ENCODE measurements at places on chromosomes 2 and 18.

GRCh38 chr2:3051266-3051665, 326.4 kb downstream of the EIPR1 start:
- DNase-seq = no peak

GRCh38 chr2:42841344-42841743, 49.0 kb upstream of the HAAO start:
- DNase-seq = no peak

GRCh38 chr2:241009601-241010530, 11.4 kb downstream of the SNED1 start:
- no peak for DNase-seq

GRCh38 chr2:183998797-183999190, 599.5 kb upstream of the ZNF804A start:
- no peak for DNase-seq

GRCh38 chr2:170377500-170378207, 199.7 kb downstream of the MYO3B start:
- no peak for DNase-seq

DNA sequence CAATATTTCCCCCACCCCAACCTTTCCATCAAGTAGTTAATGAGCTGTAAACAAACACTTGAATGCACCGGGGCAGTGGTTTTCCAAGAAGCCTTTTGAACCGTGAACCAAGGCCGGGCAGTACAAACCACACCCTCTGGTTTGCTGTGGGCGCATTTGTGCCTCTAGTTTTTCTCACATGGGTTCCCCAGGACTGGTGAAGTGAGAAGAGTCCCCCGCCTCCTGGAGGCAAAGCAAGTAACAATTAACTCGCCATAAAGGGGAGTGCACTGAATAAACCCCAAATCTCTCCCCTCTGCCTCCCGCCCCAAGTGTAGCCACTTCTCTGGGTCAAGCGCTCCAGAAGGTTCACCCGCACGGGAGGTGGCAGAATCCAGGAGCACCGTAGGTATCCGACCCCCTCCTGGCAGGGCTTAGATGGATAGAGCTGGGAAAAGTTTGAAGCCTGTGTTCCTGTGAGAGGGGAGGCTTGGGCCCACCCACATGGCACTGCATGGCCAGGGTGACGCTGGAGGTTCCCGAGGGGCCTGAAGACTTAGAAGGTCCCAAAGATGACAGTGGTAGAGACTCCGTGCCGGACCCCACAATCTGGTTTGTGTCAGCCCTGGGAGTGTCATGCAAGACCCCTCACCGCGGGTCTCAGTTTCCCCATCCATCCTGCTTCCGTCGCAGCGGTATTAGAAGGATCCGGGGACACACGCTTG, 182.2 kb downstream of the SMAD2 start:
- DNase-seq = no peak

- no peak for DNase-seq
These were observed 174.6 kb upstream of the PID1 start for GRCh38 chr2:229445501-229446211.

- no peak for DNase-seq
These were observed 150.6 kb downstream of the MYCN start for GRCh38 chr2:16090650-16091575.

DNA sequence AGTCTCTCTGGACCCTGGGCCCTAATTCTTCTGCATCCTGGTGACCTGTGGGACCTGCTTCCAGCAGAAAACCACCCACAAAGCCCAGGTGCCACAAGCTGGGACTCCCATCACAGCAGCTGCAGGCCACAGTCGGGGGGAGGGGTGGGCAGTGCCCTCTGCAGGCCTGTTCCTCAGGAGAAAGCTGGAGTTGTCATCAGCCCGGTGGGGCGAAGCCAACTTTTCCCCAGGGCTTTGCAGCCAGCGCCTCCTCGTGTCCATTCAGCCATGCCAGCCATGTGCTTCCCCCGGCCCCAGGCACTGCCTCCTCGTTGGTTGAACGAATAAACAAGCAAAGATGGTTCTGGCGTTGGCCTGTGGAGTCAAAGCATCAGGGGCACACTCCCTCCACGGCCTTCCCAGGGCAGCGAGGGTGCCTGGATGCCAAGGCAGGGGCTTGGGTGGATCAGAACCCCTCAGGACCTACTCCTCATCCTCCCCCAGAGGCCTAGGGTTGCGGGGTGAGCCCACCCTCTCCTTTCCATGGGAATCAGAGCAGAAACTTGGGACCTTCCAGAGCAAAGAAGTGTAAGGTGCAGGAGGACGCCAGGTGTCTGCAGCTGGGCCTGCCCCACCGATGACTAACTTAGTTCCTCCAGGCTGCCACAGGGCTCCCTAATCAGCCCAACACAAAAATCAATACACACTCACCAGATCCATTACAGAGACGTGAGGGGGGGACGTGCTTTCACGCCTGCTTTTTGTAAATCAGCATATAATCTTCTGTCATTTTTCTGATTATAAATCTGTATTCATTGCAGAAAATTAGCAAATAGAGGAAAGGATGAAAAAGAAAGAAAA, 75.7 kb upstream of the RAB6C start:
- no peak for DNase-seq

DNA sequence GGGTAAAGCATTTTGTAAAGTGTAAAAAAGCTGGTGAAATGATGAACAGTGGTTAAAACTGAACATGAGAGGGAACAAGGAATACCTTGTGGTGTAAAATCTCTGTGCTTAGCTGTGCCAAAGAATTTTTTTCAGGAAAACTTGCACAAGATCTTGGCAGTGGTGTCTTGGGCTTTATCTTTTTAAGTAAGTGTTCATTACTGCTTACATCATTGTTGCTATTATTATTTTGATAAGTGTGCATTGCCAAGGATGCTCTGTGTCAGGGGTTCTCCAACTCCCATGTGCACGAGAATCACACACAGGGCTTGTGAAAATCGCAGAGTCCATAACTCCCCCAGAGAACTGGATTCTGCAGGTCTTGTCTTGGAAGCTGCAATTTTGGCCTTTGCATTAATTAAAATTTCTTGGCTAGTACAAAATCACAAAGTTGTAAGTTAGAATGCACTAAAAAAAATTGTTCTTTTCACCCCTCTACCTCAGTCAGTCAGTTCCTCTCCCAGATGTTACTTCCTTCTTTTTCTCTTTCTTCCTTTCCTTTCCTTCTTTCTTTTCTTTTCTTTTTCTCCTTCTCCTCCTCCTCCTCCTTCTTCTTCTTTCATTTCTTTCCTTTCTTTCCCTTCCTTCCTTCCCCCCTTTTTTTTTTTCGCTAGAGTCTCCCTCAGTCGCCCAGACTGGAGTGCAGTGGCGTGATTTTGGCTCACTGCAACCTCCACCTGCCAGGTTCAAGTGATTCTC, 37.8 kb downstream of the GATA6 start:
- DNase-seq = no peak

DNA sequence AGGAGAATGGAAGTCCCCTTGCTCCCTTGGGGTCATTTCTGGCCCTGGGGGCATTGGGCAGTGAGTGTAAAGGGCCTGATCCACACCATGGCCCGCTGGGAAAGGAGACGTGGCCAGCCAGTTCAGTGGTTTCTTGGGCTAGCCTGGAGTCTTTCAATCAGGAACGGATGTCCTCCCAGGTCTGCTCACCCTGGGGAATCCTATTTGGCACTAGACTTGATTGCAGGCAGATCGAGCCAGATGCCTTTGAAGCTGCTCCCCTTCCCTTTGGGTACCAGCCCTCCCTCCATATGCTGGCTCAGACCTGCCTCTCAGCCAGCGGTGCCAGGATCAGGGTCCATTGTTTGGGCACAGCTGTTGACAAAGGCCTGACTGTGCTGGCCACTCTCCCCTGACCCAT, 11.0 kb downstream of the FBLN7 start:
- no peak for DNase-seq

- DNase-seq = no peak
These were observed 1456.1 kb upstream of the ACVR2A start for GRCh38 chr2:146388757-146389156.

DNA sequence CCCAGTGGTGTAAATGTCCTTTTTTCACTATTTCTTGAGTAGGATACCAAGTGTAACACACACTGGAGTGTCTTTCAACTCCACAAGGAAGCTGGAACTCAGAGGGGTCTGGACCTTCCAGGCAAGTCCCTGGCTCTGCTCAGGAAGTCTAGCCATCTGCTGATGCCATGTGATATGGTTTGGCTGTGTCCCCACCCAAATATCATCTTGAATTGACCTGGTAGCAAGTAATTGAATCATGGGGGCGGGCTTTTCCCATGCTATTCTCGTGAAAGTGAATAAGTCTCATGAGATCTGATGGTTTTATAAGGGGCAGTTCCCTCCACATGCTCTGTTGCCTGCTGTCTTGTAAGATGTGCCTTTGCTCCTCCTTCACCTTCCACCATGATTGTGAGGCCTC, 99.4 kb upstream of the CDC42EP3 start:
- no peak for DNase-seq

DNA sequence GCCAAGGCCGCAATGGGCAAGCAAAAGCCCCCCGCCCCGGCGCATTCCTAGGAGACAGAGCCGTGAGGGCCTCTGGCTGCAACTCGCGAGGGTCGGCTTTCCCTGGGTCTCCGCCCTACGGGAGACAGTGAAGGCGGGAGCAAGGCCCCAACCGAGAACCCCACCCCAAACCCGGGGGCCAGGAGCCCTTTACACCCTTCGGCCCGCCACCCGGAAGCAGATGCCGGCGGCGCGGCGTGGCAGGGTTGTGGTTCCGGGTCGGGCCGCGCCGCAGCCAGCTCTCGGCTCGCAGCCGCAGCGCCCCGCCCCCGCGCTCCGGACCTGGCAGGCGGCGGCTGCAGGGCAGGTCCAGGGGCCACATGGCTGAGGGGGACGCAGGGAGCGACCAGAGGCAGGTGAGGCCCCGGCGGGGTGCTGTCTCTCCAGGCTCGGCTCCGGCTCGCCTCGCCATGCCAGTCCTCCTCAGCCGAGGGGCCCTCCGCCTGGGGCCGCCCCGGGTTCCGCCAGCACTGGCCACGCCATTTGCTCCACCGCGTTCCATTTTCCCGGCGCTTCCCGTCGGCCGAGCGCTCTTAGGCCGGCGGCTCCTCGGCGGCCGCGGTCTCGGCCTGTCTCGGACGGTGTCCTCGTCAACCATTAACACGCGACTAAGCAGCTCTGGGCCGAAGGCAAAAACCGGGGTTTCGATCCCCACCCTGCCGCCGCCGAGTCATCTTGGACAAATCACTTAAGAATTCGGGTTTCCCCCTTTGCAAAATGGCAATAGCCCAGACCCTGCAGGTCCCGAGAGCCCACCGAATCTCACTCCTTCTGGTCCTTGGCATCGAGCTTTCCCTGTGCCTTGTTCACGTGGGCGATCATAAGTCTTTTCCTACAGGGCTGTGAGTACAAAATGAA, at the start of gene IMPACT:
IMPACT (plus strand) TSS at position 273 of the 897 bp plus-strand sequence; CDS start at position 360, 87 bp downstream.
- DNase-seq = peak; percentile 49

DNA sequence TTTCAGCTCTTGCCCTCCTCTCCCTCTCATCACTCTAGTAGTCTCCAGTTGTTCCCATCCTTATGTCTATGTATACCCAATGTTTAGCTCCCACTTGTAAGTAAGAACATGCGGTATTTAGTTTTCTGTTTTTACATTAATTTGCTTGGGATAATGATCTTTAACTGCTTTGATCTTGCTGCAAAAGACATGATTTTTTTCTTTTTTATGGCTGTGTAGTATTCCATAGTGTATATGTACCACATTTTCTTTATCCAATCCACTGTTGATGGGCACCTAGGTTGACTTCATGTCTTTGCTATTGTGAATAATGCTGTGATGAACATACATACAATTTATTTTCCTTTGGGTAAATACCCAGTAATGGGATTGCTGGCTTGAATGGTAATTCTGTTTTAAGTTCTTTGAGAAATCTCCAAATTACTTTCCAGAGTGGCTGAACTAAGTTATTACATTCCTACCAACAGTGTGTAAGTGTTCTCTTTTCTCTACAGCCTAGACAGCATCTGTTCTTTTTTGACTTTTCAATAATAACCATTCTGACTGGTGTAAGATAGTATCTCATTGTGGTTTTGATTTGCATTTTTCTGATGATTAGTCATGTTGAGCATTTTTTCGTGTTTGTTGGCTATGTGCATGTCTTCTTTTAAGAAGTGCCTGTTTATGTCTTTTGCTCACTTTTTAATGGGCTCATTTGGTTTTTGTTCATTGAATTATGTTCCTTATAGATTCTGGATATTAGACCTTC, 179.6 kb upstream of the SLC39A10 start:
- DNase-seq = no peak

GRCh38 chr2:150230004-150230403, 257.5 kb downstream of the RND3 start:
- no peak for DNase-seq
